Epithelial cell of proximal tubule (primary cell): ENCODE measurements at places on chromosomes 4 and X. TPM values are rescaled to one million over a fixed set of nuclear protein-coding genes. Genes with fewer than 3 reads are reported as not detected.

CA5B gene
- 0.94 and 2.4 TPM in 2 replicates for total RNA-seq

HSFX3 gene
- total RNA-seq, result not detected in 2 replicates

TGIF2LX gene
- total RNA-seq, result not detected in 2 replicates

MTTP gene
- total RNA-seq, result under 0.01 TPM in 1 of 2 replicates, not detected in the other

PF4V1 gene
- total RNA-seq, result not detected in 2 replicates

SLC25A43 gene
- total RNA-seq, result 15.0 and 15.9 TPM in 2 replicates

PDK3 gene
- 6.7 and 13.6 TPM in 2 replicates for total RNA-seq

PGAM4 gene
- 0.52 TPM in 1 of 2 replicates, not detected in the other for total RNA-seq

GABRE gene
- 2.5 and 4.8 TPM in 2 replicates for total RNA-seq

ARL9 gene
- total RNA-seq, result 0.17 and 1.5 TPM in 2 replicates

NOX1 gene
- total RNA-seq, result not detected in 2 replicates

LCORL gene
- total RNA-seq, result 14.2 and 16.5 TPM in 2 replicates

GAGE12H gene
- total RNA-seq, result not detected in 2 replicates

SHROOM4 gene
- 3.2 and 4.2 TPM in 2 replicates for total RNA-seq

PAGE3 gene
- total RNA-seq, result not detected in 2 replicates

HSD17B13 gene
- not detected in 2 replicates for total RNA-seq

UCP1 gene
- 0.43 TPM in 1 of 2 replicates, not detected in the other for total RNA-seq

USP26 gene
- not detected in 2 replicates for total RNA-seq
